ENCODE measurements at places on chromosomes 2 and 18.

DNA sequence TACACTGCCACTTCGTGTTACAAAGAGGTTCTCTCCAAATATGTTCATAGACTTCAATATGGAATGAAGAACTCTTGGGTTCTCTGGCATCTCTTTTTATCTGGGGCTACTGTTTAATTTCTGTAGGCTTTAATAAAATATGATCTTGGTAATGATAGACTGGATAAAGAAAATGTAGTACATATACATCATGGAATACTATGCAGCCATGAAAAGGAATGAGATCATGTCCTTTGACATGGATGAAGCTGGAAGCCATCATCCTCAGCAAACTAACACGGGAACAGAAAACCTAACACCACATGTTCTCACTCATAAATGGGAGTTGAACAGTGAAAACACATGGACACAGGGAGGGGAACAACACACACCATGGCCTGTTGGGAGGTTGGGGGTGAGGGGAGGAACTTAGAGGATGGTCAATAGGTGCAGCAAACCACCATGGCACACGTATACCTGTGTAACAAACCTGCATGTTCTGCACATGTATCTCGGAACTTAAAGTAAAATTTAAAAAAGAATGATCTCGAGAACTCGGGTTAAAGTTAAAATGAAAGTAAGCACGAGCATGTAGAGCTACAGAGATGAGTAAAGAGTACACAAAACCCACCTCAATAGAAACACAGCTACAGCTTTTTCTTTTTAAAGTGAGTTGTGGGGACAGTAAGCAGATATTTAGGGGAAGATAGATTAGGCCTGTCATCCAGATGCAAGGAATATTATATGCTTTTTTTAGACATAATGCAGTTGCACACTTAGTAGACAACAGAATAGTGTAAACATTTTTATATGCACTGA is 102.3 kb downstream of the SGPP2 start:
- no peak for DNase-seq

GRCh38 chr2:122977580-122977979 is 1047.5 kb upstream of the CNTNAP5 start:
- no peak for DNase-seq

DNA sequence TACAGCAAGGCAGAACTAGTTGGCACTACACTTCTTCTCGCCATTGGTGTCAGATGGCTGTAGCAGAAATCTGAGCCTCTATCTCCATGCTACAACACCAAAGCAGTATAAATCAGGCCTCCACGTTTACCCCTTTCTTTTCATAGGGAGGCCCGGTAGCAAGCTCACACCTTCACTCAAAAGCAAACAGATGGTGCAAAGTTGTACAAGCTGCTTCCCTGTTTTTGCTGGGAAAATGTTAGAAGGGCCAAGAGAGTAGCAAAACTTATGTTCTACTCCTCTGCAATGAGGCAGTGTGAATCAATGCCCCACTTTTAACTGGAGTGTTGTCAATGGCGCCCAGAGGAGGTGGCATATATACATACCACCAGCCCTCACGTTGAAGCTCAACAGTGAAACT is 369.6 kb upstream of the NRXN1 start:
- no peak for DNase-seq

GRCh38 chr18:22136395-22136794 is 33.0 kb upstream of the GATA6 start:
- DNase-seq = no peak

- no peak for DNase-seq
These were observed 2.3 kb downstream of the OBSL1 start for GRCh38 chr2:219569041-219569440.

DNA sequence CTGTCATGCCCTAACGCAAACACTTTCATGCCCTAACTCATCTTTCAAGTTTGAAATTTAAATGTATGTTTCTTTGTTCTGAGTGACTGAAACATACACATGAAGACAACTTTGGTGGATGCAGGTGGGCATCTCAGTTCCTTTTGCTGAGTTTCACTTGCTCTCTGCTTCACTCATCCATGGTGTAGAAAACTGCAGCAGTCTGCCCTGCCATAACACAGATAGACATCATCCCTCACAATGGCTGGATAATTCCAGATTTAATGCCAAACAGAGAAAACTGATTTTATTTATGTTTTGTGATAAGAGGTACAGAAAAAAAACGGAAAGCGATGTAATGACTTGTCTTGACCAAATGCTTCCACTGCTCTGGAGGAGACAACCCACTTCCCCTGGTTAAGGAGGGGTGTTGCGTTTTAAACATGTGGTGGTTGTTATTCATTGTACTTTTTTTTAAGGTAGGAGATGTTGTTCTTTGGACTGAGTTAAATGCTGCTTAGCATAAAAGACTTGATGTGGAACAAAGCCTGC is 70.4 kb downstream of the RHBDD1 start:
- no peak for DNase-seq

GRCh38 chr2:47521666-47522285 is 118.8 kb downstream of the MSH2 start:
- DNase-seq = no peak

- no peak for DNase-seq
These were observed 85.4 kb upstream of the ZCCHC2 start for GRCh38 chr18:62437235-62438017.

GRCh38 chr18:43578706-43579105 is 301.4 kb upstream of the SYT4 start:
- no peak for DNase-seq

- no peak for DNase-seq
These were observed 1323.9 kb upstream of the DDX18 start for GRCh38 chr2:116490511-116491145.

- DNase-seq = no peak
These were observed 2.5 kb upstream of the YES1 start for GRCh38 chr18:814300-815084.

DNA sequence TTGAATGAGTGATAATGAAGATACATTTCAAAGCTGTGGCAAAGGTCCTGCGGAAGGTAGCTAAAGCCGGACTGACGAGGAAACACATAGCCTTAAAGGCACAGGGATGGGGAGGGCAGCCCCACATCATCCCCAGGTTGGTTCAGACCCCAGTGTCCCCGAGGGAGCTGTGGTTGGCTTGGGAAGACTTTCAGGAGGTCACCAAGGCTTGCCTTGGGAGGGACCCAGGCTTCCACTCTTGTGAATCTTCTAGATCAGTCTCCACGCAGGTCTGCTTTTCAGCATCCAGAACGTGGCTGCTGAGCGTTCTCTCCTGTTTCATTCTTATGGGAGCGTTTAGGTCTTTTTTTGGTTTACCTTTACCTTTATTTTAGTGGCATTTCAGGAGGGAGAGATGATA is 16.8 kb downstream of the KIF1A start:
- DNase-seq = no peak

DNA sequence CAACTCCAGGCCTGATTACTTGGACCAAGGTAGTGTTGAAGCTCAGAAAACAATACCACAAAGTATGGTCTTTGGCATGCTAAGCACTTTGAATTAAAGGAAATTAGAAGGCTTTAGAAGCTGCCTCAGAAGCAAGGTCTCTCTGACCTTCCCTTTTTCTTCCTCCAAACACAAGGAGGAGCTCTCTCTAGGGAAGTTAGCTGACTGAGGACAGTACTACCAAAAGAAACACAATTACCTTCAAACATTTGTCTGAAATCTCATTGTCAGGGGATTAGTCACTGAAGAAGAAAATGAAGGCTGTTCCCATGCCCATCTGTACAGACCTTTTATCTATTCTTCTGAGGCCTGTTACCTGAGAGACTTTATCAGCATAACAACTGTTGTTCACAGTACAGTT is 279.3 kb downstream of the CDH20 start:
- DNase-seq = no peak

Measured in SW480 (cell line).